ENCODE measurements at places on chromosomes 2 and 18. TPM values are rescaled to one million over a fixed set of nuclear protein-coding genes. Genes with fewer than 3 reads are reported as not detected.

The G6PC2 gene
- not detected for total RNA-seq

The SH3RF3 gene
- total RNA-seq = 24.2 TPM

The VWA3B gene
- total RNA-seq = not detected

The AGXT gene
- total RNA-seq = not detected
